ENCODE measurements at places on chromosomes 7 and 10.

DNA sequence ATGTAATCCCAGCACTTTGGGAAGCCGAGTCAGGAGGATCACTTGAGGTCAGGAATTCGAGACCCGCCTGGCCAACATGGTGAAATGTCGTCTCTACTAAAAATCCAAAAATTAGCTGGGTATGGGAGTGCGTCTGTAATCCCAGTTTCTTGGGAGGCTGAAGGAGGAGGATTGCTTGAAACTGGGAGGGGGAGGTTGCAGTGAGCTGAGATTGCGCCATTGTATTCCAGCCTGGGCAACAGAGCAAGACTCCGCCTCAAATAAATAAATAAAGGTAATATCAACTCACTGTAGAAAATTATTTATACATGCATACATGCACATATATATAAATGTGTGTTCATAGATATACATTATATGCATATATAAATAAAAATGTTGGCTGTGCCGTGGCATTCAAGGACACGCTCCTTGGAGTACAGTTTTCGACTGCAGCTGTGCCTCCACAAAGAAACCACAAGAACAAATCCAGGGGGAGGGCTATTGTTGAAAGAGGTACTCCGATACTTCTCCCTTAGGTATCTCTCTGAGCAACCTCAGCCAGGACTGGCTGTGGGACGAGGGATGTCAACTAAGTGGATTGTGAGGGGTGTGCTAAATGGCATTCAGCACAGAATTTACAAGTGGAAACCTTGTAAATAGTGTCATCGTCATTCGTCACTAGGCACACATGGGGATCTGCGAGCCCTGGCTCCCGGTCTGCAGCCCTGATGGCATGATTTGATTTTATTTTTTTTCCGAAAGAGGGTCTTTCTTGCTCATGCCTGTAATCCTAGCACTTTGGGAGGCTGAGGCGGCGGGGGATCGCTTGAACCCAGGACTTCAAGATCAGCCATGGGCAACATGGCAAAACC is 49.3 kb downstream of the HIP1 start:
- DNase-seq, result no peak

- DNase-seq, result peak; percentile 66
These were observed 202.2 kb downstream of the VTI1A start for GRCh38 chr10:112649006-112649821.

GRCh38 chr7:5627745-5628547 is 153.5 kb downstream of the RNF216 start:
- DNase-seq, result no peak

DNA sequence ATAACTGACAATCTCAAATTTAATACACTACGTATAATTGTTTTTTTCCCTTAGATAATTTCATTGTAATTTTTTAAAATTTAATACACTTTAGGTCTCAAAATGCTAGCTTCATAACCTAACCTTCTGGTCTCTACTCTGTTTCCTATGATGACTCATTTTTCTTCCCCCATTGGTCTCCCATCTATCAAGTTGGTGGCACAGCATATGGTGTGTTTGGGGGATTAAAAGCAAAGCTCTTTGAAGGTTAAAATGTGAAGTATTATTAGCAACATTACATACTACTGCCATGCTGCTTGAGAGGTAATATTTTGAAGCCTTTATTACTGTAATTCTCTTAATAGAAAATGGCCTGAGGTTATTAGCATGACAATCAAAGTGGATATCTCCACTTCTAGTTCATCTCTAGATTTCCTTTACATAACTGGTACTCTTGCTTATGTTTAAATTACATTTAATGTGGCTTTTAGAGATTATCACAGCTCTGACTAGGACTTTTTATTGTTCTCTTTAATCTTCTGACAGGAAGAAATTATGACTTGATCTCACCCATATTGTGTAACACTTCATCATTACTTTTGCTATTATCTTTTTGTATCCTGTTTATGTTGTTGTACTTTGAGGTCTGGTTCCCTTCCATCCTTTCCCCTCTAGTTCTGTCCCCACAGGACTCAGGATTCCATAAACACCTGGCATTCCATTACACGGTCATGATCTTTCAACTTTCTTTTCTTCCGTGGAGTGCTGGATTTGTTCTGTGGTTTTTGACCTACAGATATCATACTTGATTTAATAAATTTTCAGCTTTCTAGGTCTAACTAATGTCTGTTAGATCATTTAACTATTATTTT is 185.1 kb downstream of the SEMA3D start:
- no peak for DNase-seq

GRCh38 chr7:30911561-30911969 is at the start of gene AQP1:
AQP1 (plus strand) TSS chr7:30911853; CDS start chr7:30911910, 57 bp downstream.
- peak; percentile 55 for DNase-seq

DNA sequence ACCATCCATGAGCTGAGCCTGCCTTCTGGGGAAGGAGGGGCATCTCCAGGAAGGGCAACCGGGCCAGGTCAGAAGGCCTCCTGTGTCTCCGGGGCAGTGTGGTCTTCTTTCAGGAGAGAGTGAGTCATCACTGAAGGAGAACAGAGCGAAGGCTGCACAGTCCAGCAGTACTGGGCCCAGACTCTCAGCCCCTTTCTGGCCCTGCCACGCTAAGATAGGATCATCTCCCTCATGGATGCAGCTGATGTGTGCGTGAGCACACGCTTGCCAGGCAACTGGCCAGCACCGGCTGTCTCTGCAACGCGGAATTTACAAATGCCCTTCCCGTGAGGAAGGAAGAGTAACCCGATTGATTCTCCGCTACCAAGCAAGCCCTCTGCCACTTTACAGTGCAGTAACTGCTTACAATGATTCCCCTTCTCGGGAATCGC is 328.2 kb downstream of the TNS3 start:
- peak; percentile 73 for DNase-seq

DNA sequence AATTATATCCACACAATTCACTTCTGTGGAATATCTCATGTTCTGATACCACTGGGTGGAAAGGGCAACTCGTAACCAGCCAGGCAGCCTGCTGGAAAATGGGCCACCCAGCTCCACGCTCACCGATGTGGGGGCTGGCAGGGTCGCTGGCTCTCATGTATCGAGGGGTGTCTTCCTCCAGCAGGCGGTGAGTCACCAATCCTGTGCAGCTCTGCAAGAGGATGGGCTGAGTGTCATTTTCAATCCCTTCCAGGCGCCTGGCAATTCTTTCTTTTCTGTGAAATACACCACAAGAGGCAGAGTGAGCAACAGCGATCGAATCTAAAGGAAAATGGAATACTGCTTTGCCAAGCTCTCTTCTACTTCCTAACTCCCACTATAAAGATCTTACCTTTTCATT is 80.1 kb downstream of the SVIL start:
- DNase-seq, result no peak

DNA sequence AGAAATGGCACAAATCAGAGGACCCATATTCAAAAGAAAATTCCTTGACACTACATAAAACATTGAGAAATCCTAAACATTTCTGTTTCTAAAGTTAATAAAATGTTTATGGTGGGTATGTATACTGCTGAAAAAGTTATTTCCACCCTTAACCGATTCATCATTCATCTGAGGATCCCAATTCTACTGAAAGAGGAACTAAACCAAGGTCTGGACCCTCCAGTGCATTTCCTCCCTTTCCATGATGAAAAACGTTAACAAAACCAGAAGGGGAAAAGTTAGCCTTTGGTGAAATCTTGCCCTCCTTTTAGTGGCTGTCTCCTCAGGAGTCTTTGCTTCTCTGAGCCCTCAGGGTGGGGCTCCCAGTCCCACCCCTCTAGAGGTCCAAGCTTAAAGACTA is 144.5 kb upstream of the ASAH2 start:
- no peak for DNase-seq

Data from fibroblast of lung (primary cell).